ENCODE measurements at places on chromosomes 3 and 15. TPM values are rescaled to one million over a fixed set of nuclear protein-coding genes. Genes with fewer than 3 reads are reported as not detected.

FAM174B gene
- 11.0 TPM for total RNA-seq

PSMD6 gene
- 72.6 TPM for total RNA-seq

SERP1 gene
- 81.3 TPM for total RNA-seq

CPNE9 gene
- total RNA-seq: not detected

AP3B2 gene
- not detected for total RNA-seq

ADPRH gene
- 2.2 TPM for total RNA-seq

RHO gene
- total RNA-seq: not detected

AGTR1 gene
- total RNA-seq: 2.1 TPM

- no peak overlapping the region for H3K27ac ChIP-seq
- no peaks in the 10 kb centered on the region for H3K4me1 ChIP-seq
- H3K4me3 ChIP-seq: no peak overlapping the region
- no peak for DNase-seq
- no peaks in the 10 kb centered on the region for H3K36me3 ChIP-seq
Observed at GRCh38 chr3:53147151-53147902, 13.7 kb upstream of the PRKCD start.

- H3K4me3 ChIP-seq: no peak overlapping the region
- no peak for DNase-seq
- H3K36me3 ChIP-seq: no peaks in the 10 kb centered on the region
- peaks cover 4% of the 10 kb centered on the region for H3K27me3 ChIP-seq
- H3K27ac ChIP-seq: no peak overlapping the region
Observed at GRCh38 chr3:170448584-170448983, 29.9 kb downstream of the CLDN11 start.

- no peak overlapping the region for H3K4me3 ChIP-seq
- H3K4me1 ChIP-seq: no peaks in the 10 kb centered on the region
- no peak for DNase-seq
Observed at GRCh38 chr3:156174229-156174847, 54.0 kb downstream of the KCNAB1 start.

DNA sequence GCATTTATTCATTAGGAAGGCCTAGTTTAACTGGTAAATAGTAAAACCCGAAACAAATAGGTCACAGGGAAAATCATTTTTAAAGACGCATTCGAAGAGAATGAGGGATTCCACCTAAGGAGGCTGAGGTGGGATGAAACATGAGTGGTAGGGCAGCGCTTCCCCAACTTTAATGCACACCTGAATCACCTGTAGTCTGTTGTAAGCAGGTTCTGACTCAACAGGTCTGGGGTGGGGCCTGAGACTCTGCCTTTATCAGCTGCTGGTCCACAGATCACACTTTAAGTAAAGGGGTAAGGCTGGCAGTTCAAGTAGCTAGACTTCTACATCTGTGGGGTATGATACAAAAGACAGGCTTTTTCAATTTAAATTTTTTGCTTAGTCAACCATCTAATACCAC is 223.5 kb upstream of the UBE2E2 start:
- H3K4me3 ChIP-seq: no peak overlapping the region
- DNase-seq: no peak
- no peak overlapping the region for H3K27ac ChIP-seq

GRCh38 chr3:171018156-171018935 is 8.2 kb downstream of the SLC2A2 start:
- no peaks in the 10 kb centered on the region for H3K27me3 ChIP-seq
- no peak for DNase-seq
- no peak overlapping the region for H3K27ac ChIP-seq
- no peaks in the 10 kb centered on the region for H3K4me1 ChIP-seq
- H3K36me3 ChIP-seq: no peaks in the 10 kb centered on the region

DNA sequence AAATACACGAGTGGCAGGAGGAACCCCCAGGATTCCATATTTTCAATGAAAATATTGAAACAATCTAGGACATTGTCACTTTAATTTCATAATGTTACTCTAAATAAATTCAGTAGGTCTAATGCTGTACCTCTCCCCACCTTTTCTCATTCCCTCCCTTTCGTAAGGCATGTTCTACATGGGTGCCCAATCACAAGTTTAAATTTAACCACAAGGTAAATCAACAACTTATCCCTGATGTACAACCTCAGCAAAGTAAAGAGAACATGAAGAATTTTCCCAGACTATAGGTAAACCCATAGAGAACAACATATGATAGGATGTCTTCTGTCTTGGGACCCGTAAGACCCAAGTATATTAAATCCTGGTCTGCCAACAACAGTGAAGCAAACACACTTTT is 53.2 kb upstream of the MITF start:
- H3K4me3 ChIP-seq: no peak overlapping the region
- H3K27ac ChIP-seq: no peak overlapping the region
- H3K36me3 ChIP-seq: no peaks in the 10 kb centered on the region
- H3K27me3 ChIP-seq: peaks cover 2% of the 10 kb centered on the region
- H3K4me1 ChIP-seq: peaks cover 23% of the 10 kb centered on the region

DNA sequence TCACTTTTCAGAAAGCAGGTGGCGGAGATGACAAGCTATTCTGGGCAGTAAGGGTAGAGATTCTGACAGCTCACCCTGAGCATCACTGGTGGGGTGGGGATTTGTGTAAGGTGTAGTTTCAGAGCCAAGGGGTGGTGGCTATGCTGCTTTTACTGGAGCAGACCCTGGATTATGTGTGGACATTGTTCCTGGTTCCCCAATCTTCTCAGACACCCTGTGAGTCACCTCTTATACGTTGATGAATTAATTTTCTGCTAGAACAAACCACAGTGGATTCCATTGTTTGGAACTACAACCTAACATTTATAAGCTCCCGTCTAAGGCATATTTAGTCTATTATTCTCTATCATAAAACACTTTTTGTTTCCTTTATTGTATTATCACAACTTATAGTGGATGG is 169.5 kb upstream of the COL8A1 start:
- H3K4me1 ChIP-seq: peaks cover 54% of the 10 kb centered on the region
- no peak overlapping the region for H3K4me3 ChIP-seq
- H3K27ac ChIP-seq: peak overlapping the region; percentile 33
- peaks cover 12% of the 10 kb centered on the region for H3K36me3 ChIP-seq

DNA sequence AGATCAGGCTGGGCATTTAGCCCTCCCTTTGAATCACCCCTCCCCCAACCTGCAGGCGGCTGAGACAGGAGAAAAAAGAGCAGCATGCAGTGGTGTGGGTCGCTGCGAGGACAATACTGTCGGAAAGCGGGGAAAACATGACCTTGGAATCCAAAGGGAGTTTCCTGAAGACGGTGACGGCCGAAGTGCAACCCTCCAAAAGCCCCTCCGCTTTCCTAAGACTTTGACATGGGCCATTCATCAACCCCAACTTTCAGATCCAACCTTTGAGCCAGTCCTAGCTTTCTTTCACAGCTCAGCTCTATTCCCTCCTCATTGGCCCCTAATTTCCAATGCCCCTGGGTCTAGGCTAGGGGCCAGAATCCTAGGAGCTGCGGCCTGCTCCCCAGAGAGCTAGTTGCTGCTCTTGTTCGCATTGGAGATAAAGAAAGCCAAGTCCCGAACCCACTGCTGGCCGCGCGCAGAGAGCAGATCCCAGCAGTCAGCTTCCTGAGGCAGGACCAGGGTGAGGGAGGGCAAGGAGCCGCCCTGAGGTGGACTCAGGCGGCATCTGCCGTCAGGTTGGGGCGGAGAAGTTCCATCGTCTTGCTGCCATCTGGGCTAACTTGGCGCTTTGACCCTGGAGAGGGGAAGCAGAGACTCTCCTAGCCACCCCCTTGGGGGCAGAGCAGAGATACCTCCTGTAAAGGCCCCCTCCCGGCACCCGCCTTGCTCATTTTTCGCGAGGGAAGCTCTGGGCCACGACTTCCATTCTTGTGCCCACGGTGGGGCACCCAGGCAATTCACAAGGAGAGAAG is 914 bp downstream of the ZIC4 start:
- H3K27ac ChIP-seq: peak overlapping the region; percentile 98
- peaks cover 67% of the 10 kb centered on the region for H3K4me1 ChIP-seq
- H3K27me3 ChIP-seq: no peaks in the 10 kb centered on the region
- DNase-seq: no peak

- no peak overlapping the region for H3K4me3 ChIP-seq
- H3K27me3 ChIP-seq: no peaks in the 10 kb centered on the region
- DNase-seq: no peak
- H3K36me3 ChIP-seq: peaks cover 2% of the 10 kb centered on the region
Observed at GRCh38 chr3:154956815-154957214, 123.3 kb upstream of the MME start.

- H3K27me3 ChIP-seq: no peaks in the 10 kb centered on the region
- peak; percentile 54 for DNase-seq
- H3K27ac ChIP-seq: peak overlapping the region; percentile 45
- H3K36me3 ChIP-seq: no peaks in the 10 kb centered on the region
Observed at GRCh38 chr3:43867436-43868072, 176.8 kb downstream of the ABHD5 start.

GRCh38 chr3:59271971-59272370 is 222.1 kb upstream of the CFAP20DC start:
- H3K4me3 ChIP-seq: no peak overlapping the region
- no peaks in the 10 kb centered on the region for H3K36me3 ChIP-seq

- H3K27ac ChIP-seq: no peak overlapping the region
- DNase-seq: no peak
- H3K4me1 ChIP-seq: no peaks in the 10 kb centered on the region
- no peak overlapping the region for H3K4me3 ChIP-seq
- H3K36me3 ChIP-seq: no peaks in the 10 kb centered on the region
- H3K27me3 ChIP-seq: no peaks in the 10 kb centered on the region
Observed at GRCh38 chr3:142232340-142232739, 7.0 kb upstream of the GK5 start.

- H3K4me3 ChIP-seq: no peak overlapping the region
- no peaks in the 10 kb centered on the region for H3K4me1 ChIP-seq
- DNase-seq: no peak
- H3K27me3 ChIP-seq: no peaks in the 10 kb centered on the region
Observed at GRCh38 chr3:19190602-19191001, 42.3 kb downstream of the KCNH8 start.
